Occipital lobe (tissue), 3 donors: ENCODE measurements at places on chromosomes 16 and 17.
A peak's percentile ranks its signal among the peaks of the same experiment; 100 is the strongest.

- DNase-seq: no peak
Measured at GRCh38 chr16:65660390-65660789, 538.5 kb upstream of the CDH11 start.

- no peak for DNase-seq
Measured at GRCh38 chr17:77210331-77210730, 69.6 kb downstream of the SEC14L1 start.

DNA sequence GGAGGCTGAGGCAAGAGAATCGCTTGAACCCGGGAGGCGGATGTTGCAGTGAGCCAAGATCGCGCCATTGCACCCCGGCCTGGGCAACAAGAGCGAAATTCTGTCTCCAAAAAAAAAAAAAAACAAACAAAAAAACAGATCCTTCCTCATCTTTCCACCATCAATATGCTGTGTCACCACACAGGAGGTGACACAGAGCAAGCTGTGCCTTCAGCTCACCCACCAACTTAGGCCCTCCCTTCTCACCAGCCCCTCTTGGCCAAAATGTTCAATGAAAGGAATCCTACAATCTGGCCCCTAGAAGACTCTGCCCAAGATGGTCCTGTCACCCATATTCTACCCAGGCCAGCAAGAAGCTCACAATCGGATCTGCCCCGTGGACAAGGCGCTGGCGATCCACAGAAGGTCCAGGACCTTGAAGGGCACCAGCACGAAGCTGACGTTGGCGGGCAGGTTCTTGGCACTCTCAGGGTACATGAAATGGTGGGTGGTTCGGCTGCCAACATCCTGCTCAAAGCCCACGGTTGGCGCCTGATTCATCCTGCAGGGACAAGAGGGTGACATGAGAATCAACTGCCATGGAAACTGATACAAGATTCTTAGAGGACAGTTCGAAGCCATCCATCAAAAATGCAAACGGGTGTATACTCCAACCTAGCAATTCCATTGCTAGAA is 41.4 kb downstream of the DDX19A start:
- DNase-seq: peak; percentile 8

DNA sequence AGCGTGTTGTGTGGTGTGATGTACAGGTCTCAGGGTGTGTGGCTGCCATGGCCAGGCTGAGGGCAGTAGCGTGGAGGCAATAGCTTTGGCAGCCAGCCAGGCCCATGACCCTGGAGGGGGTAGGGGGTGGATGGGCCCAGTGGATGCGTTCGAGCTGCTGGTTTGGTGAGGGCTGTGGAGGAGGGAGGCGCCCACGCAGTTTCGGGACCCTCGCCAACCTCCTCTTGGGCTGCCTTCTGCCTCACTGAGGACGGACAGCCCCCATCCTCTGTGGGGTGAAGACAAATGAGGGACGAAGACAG is 238.6 kb upstream of the GSE1 start:
- no peak for DNase-seq

GRCh38 chr17:33012522-33013033 is 20.9 kb downstream of the SPACA3 start:
- no peak for DNase-seq

DNA sequence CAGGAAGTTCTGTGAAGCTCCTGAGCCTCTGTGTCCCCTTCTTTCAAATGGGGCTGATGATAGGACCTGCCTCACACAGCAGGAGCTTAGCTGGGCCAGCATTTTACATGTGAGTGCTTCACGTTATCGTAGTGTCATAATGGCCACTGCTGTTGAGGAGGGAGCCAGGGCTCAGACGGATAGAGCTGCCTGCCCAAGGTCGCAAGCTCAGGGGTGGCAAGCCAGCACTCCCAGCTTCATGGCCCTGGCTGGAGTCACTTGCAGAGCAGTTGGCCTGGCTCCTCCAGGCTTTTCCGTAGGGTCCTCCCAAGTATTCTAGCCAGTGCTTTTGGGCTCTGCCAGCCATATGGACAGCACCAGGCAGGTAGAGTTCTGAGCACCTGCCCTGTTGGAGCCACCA is 115.1 kb downstream of the SOCS1 start:
- no peak for DNase-seq

DNA sequence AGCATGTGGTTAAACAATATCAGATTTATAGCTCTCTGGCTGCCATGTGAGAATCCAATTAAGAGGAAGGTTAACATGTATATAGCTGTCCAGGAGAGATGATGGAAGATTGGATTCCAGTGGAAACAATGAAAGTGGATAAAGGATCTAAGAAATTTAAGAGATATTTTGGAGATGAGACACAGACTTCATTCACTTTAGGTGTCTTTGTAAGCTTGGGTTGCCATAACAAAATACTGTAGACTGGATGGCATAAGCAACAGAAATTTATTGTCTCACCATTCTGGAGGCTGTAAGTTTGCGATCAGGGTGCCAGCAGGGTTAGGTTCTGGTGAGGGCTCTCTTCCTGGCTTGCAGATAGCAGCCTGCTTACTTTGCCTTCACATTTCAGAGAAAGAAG is 155.9 kb upstream of the MYOCD start:
- no peak for DNase-seq

GRCh38 chr16:84774810-84775209 is 45.0 kb upstream of the CRISPLD2 start:
- DNase-seq: peak; percentile 33
